ENCODE measurements at places on chromosomes 7 and 10.

DNA sequence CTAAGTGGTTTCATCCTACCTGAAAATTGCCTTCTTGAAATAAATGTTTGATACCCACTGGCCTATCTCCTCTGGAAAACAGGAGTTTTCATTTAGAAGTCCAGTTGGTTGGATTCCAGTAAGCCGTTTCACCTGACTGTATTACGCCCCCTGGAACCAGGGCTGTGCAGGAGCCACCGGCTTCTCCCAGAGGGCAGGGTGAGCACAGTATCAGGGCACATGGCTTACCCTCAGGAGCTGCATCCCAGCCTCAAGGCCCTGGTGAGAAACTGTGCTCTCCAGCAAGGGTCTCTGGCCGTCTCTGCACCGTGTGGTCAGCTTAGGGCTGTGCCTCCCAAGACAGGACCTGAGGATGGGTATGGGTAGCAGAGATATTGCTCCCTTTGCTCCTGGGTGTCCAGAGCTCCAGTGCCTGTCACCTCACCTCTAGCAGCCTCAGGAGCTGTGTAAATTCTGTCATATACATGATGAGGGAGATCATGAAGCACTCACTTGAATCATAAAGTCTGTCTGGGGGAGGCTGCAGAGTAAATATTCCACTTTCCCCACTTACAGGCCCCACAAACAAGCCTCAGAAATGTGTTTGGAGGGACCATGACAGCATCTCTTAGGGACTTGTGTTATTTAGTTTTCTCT, 109.6 kb upstream of the SAMD8 start:
- DNase-seq, result no peak

GRCh38 chr10:48247680-48248079, 26.8 kb downstream of the FRMPD2 start:
- no peak for DNase-seq

DNA sequence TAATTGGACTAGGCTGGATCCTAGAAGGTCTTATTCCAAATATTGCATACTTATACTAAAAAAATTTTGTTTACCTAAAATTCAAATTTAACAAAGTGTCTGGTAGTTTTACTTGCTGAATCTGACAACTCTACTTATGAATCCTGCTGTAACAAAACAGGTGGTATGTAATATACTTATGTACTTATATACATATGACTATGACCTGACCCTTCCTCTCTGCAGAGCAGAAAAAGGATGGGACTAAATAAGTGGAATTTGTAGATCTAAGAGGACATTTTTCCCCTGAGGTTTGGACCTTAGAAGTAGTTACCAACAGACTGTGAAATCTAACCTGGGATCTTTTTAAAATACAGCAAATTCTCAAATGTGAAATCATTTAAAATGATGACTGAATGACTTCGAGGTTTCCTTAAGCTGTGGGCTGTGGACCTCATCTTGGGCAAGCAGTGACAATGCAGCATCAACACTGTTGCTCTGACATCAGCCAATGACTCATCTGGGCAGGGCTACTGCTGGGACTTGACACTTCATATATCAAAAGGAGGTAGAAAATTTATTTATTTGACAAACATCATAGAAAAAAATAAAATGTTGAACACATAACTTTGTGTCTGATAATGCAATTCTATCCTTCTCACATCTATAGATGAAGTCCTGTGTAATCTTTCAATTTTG, 73.6 kb downstream of the RELN start:
- no peak for DNase-seq

GRCh38 chr10:67539312-67539711, 156.7 kb downstream of the CTNNA3 start:
- DNase-seq, result no peak

- DNase-seq, result no peak
Measured at GRCh38 chr10:115321360-115321759, 228.2 kb downstream of the ATRNL1 start.

DNA sequence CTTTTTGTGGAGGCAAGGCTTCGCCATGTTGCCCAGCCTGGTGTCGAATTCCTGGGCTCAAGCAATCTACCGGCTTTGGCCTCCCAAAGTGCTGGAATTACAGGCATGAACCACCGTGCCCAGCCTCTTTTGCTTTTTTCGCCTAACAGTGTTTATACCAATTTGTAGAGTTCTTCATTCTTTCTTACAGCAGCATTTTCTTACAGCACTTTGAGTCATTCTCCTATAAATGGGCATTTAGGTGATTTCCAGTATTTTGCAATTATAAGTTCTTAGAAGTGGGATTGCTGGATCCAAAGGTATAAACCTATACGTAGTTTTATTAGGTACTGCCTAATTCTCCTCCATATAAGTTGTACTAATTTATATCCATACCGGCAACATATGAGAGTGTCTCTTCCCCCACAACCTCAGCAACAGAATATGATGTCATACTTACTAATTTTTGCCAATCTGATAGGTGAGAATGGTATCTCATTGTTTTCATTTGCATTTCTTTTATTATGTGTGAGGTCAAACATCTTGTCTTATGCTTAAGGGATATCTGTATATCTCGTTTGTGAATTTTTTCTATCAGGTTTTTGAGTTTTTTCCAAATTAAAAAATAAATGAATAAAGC, 39.1 kb downstream of the SUFU start:
- DNase-seq, result no peak

DNA sequence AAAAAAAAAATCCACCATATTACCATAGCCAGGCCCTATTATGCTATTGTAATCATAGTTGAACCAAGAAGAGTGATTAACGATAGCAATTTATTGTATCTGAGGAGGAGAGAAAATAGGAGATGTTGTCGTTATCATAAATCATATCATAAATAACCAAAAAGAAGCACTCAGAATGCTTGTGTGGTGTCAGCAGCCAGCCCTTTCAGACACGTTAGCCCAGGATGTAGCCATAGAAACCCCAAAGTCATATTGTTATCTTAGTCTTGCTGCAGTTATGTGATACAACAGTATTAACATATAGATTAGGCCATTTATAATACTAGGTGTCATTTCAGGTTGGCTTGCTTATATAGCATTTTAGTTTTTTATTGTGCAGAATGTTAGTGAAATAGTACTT, 102.2 kb upstream of the GATA3 start:
- DNase-seq, result no peak

GRCh38 chr7:148622887-148623585, 32.5 kb downstream of the C7orf33 start:
- no peak for DNase-seq

DNA sequence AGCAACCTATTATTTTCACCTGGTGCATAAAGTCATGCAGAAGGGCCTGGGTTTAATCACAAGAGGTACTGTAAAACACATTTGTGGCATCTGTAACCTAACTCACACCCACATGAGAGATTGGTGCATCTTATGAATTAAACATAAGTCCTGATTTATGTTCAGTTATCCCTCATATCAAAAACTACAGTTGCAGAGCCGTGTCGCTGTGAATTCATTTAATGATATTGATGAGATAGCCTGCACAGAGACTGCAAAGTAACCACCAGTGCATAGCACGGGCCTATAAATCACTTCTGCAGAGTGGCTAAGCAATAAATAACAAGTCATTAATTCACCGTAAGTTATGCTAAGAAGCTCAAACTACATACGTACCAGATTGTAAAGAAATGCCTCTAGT, 178.2 kb downstream of the RELN start:
- DNase-seq, result no peak

- DNase-seq, result no peak
Measured at GRCh38 chr10:112235920-112236319, 47.3 kb upstream of the TECTB start.

DNA sequence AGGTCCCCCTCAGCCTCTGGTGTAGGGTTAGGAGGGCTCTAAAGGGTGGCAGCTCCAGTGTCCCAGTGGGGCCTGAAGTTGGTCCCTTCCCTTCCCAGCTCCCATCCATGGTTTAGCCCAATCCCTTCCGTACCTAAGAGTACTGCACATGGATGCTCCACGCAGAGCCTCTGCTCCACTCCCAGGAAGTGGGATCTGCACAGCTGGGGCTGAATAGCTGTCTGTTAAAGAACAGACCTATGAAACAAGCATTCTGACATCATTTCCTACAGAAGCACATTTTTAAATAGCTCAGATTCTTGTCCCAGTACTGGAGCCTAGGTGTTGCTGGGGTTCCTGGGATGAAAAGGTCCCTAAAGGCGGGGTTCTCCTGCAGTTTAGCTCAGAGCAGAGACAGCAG, 135.9 kb downstream of the ZMYND11 start:
- DNase-seq, result no peak

DNA sequence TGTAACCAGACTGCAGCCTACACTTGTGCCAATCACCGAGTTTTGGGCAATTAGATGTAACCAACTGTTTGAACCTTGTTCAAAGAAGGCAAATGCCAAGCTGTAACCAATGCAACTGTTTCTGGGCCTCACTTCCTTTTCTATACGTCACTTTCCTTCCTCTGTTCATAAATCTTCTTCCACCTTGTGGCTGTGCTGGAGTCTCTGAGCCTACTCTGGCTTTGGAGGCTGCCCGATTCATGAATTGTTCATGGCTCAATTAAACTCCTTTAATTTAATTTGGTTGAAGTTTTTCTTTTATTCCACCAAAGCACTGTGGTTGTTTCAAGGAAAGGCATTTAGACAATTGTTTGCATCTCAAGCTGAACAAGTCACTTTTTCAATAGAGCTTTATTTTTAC, 43.5 kb upstream of the UCN3 start:
- DNase-seq, result no peak

DNA sequence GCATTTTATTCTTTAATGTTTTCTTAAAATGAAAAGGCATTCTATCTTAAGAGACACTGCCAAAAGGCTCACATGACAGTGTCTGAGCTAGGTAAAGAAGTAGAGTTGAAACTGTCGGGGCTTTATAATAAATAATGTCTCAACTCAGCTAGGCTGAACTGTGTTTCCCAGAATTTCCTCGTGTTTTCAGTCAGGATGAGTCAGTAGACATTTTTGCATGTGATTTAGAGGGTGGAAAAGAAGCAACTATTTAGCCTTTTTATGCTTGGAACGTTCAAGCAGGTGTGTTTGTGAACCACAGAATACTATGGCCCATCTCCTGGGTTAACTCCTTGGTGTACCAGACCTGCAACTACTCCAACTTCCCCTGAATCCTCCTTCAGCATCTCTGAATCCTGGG, 23.4 kb upstream of the LIPA start:
- no peak for DNase-seq

- DNase-seq, result no peak
Measured at GRCh38 chr10:50917486-50917885, 32.1 kb upstream of the A1CF start.

DNA sequence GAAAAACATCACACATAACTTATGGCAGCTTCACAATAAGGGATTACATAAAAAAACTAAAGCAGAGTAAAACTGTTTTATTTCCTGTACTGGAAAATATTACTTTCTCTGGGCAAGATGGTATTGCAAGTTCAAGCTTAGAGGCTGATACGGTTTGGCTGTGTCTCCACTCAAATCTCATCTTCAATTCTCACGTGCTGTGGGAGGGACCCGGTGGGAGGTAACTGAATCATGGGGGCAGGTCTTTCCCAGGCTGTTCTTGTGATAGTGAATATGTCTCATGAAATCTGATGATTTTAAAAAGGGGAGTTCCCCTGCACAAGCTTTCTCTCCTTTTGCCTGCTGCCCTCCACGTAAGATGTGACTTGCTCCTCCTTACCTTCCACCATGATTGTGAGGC, 5.1 kb upstream of the LRRC27 start:
- no peak for DNase-seq

- no peak for DNase-seq
Measured at GRCh38 chr7:24825931-24826661, 68.8 kb upstream of the GSDME start.
